Dermis microvascular lymphatic vessel endothelial cell (primary cell): ENCODE measurements at places on chromosomes 16 and 17. TPM values are rescaled to one million over a fixed set of nuclear protein-coding genes. Genes with fewer than 3 reads are reported as not detected.

Gene HBZ
- not detected in 2 replicates for total RNA-seq

Gene PRSS33
- total RNA-seq, result not detected in 2 replicates

Gene IQCK
- total RNA-seq, result 8.2 and 13.1 TPM in 2 replicates

Gene KRTAP17-1
- not detected in 2 replicates for total RNA-seq

Gene METTL26
- 59.4 and 76.7 TPM in 2 replicates for total RNA-seq

Gene MT1H
- total RNA-seq, result not detected in 2 replicates

Gene CD300H
- total RNA-seq, result not detected in 2 replicates

Gene C17orf107
- 0.39 and 0.76 TPM in 2 replicates for total RNA-seq
